Omental fat pad (tissue), 4 donors: ENCODE measurements at places on chromosomes 16 and 17. TPM values are rescaled to one million over a fixed set of nuclear protein-coding genes. Genes with fewer than 3 reads are reported as not detected.

Gene FOXF1
- total RNA-seq = 6.6 TPM

Gene PIMREG
- not detected for total RNA-seq

Gene TNFRSF17
- not detected for total RNA-seq

Gene FSCN2
- total RNA-seq = 0.95 TPM

DNA sequence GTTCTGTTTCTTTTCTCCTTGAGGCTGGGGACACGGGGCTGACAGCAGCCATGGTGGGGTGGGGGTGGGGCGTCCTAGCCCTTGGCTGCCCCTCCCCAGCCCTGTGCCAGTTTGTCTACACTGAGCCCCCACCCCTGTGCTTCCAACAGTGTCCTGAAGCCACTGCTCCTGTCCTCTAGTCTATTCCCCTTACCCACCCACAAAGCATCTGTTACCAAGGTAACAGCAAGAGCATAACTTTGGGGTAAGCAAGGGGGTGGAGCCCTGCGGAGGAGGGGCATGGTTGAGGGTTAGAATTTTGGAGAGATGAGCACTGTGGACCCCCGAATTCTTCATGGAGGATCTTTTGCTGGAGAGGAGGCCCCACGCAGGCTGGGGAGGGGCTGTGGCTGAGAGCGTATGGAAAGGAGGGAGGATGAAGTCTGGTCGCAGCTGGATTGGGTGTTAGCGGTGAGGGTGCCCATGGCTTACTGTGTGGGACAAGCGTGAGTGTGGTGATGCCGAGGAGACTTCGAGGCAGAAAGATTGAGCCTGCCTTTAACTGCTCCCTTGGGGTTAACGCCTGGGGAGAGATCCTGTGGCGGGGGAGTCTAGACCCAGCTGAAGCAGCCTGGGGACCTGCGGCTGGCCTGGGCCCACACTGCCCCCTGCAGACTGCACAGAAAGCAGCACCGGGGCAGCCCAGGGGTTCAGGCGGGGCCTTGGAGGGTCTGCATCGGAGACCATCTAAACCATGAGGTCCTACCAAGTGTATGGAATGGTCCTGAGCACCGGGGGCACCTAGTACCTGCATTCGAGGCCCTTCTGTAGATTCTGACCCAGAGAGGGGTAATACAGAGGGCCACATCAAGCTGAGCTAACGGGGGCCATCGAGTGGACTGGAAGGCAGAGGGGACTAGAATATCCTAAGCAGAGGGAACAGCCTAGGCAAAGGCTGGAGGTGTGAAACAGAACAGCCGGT lies 6.1 kb upstream of the STAC2 start:
- DNase-seq = no peak

GRCh38 chr17:4440690-4441686 lies 7.2 kb downstream of the SPNS3 start:
- DNase-seq = no peak

- no peak for DNase-seq
These were observed 7.4 kb downstream of the FTO start for GRCh38 chr16:53711390-53711789.

- DNase-seq = no peak
These were observed 11.6 kb upstream of the DEF8 start for GRCh38 chr16:89936981-89937380.

GRCh38 chr16:84548508-84548907 lies 44.0 kb upstream of the MEAK7 start:
- DNase-seq = no peak

DNA sequence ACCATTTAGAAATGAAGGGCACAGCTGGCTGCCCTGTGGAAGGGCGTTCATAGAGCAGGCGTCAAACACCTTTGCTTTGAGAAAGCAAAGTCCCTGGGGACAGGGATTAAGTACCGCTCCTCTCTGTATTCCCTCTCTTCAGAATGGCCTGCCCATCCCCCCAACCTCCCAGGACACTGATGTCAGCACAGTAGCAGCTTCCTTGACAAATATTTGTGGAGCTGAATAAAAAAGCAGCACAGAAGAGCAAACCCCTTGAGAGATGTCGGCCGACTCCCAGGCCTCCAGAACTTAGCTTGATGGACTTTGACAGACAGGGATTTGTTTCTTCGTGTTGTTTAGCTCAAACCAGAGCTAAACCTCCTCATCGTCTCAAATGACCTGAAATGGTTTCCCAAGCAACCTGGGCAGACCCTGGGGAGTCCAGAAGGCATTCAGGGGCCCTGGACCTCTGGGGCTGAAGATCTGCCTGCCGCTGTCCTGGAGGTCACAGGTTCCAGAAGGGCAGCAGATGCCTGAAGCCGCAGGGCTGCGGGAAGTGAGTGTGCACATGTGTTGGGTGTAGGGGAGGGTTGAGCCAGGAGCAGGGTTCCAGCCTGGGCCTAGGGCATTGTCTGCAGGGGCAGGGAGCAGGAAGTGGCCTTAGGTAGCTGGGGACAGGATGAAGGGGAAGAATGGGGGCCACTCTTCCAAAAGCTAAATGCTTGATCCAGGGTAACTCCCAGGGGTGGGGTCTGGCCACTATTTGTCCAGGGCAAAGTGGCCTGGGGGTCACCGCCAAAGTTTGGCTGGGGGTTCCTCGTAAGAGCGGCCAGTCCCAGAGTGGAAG lies 42.3 kb upstream of the NKD1 start:
- no peak for DNase-seq

- no peak for DNase-seq
These were observed 8.5 kb upstream of the P2RX1 start for GRCh38 chr17:3924512-3925350.

GRCh38 chr17:18235743-18236256 lies 10.4 kb downstream of the LLGL1 start:
- no peak for DNase-seq

- no peak for DNase-seq
These were observed 66.4 kb downstream of the ABCC1 start for GRCh38 chr16:16015849-16016248.

- no peak for DNase-seq
These were observed 2.9 kb downstream of the FXR2 start for GRCh38 chr17:7611635-7612293.
